CD4-positive, alpha-beta T cell treated with Interleukin-17A for 4 hours (primary cell): ENCODE measurements at places on chromosomes 3 and 15.

DNA sequence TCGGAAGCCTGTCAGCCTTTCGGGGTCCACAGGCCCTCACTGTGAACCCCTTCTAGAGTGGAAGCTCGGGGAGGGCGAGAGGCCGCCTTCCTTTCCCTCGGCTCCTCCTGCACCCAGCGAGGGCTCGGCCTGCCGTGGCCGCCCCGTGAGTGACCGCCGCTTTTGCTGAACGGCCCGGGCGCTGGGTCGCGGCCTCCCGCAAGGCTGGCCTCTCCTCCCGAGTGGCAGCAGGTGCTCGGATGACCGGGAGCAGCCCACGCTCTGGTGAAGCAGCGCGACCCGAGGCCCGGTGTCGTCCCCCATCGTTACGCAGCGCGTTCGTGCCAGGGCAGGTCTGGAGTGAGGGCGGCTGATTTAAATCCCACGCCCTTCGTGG, 53.8 kb downstream of the LRRK1 start:
- no peak for DNase-seq

- DNase-seq = no peak
Measured at GRCh38 chr3:60932170-60932569, 319.1 kb downstream of the FHIT start.

- peak; percentile 58 for DNase-seq
Measured at GRCh38 chr3:129045675-129046036, 14.9 kb upstream of the GP9 start.

GRCh38 chr3:183438735-183439134, 10.3 kb upstream of the MCF2L2 start:
- DNase-seq = peak; percentile 6

GRCh38 chr3:197352382-197352781, 54.0 kb upstream of the DLG1 start:
- no peak for DNase-seq

DNA sequence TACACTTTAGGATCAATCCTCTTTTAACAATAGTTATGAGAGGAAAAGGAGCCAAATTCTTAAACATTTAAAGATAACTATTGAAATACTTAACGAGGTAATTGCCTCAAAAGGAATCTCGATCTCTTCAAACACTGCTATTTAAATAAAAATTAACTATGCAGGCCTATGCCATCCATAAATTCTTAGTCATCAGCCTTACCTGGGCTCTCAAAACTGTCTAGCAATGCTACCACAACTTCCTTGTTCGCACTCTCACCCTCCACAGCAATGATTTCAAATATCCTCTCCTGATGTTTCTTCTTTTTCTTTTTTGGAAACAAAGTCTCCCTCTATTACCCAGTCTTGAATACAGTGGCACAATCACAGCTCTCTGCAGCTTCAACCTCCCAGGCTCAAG, 12.3 kb downstream of the ETFA start:
- no peak for DNase-seq

DNA sequence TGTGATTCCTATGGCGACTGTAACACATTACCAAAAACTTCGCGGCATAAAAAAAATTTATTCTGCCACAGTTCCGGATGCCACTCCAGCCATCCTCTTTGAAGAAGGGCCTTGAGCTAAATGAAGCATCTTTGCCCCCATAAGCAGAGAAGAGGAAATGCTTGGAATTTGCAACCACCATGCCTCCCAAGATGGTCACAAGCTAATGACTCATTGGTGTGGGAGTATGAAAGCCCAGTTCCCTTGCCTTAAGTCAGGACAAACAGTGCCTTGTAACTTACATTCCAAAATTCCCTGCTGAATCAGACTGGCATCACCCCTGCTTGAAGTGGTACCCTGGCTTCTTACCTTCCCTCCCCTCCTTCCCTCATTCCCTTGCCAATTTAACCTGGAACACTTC, 1077.4 kb downstream of the EPHA3 start:
- DNase-seq = no peak

DNA sequence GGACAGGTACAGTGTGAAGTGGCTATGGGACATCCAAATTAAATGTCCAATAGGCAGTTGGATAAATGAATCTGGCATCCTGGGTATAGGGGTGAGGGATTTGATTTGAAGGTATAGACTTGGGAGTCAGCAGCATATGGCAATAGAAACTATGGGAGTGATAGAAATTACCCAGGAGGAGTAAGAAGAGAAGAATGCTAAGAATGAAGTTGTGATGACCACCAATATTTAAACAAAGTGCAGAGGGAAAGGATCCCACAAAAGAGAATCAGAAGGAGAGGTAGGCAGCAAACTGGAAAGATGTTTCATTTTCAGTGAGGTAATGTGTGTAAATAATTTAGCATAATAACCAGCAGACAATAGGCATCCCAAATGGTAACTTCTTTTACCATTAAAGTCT, 13.8 kb upstream of the MSL2 start:
- no peak for DNase-seq

DNA sequence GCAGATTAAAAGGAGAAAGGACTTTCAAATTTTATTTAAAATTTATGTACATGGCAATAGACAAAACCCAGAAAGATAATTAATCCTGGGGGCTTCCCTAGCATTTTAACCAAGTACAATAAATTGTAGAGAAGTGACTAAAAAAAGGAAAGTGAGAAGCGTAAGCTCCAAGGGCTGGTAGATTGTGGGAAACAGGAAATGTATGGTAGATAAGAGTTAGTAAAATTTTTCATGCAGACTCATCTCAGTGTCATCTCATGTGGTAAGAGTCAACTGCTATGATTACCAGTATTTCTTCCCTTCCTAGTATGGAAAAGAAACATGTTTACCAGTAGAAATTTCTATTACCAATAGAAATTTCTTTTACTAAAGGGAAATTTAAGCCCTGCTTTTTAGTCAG, 464.3 kb upstream of the AGTR1 start:
- no peak for DNase-seq

- DNase-seq = no peak
Measured at GRCh38 chr3:193418576-193419373, 40.2 kb upstream of the ATP13A5 start.

- no peak for DNase-seq
Measured at GRCh38 chr3:128707928-128708494, 18.0 kb upstream of the RAB7A start.

DNA sequence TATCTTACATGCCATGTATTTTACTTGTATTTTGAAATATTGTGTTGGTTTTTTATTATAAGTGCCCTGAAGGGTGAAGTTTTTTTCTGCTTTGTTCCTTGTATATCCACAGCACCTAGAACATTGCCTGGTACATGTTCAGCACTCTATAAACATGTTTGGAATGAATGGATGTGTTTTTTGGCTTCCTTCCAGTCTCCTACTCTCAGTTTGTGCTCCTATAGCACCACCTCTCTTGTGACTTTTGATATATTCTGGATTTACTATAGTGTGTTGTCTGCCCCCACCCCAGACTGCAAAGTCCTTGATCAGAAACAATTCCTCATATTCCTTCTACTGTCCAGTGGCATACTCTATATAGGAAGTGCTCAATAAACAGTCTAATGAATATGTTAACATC, 60.6 kb downstream of the PLCL2 start:
- DNase-seq = no peak

DNA sequence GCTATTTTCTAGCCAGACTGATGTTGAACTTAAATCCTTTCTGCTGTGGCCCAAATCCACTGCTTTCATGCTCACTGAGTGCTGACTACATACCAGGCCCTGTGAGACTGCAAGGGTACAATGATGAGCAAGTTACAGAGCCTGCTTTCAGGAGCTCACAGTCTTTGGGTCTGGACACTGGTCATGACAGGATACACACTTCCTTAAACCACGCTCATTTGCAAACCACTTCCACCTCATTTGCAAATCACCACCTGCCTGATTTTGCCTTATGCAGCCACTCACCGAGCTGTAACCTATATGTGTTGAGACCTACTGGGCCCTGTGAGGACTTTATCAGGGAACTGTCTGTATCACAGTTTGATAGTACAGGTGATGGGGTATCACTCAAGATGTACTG, 50.2 kb upstream of the LRRC58 start:
- no peak for DNase-seq

DNA sequence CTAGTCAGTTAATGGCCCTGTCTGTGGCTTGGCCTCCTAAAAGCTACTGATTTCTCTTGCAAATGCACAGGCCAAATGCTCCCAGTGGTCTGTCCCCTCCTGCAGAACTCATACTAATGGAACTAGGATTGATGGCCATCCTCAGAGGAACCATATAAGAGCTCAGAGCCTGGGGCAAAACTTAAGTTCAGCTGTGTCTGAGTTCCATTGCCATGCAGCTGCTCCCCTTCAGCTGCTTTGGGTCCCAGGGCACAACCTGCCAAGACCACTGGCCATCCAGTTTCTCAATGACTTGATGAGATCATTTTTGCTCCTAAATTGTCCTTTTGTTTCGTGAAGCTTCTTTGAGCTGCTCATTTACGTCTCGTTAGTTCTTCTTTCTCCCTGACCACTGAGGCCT, 529.5 kb upstream of the TBL1XR1 start:
- no peak for DNase-seq

- no peak for DNase-seq
Measured at GRCh38 chr3:194952841-194953241, 267.2 kb downstream of the FAM43A start.

DNA sequence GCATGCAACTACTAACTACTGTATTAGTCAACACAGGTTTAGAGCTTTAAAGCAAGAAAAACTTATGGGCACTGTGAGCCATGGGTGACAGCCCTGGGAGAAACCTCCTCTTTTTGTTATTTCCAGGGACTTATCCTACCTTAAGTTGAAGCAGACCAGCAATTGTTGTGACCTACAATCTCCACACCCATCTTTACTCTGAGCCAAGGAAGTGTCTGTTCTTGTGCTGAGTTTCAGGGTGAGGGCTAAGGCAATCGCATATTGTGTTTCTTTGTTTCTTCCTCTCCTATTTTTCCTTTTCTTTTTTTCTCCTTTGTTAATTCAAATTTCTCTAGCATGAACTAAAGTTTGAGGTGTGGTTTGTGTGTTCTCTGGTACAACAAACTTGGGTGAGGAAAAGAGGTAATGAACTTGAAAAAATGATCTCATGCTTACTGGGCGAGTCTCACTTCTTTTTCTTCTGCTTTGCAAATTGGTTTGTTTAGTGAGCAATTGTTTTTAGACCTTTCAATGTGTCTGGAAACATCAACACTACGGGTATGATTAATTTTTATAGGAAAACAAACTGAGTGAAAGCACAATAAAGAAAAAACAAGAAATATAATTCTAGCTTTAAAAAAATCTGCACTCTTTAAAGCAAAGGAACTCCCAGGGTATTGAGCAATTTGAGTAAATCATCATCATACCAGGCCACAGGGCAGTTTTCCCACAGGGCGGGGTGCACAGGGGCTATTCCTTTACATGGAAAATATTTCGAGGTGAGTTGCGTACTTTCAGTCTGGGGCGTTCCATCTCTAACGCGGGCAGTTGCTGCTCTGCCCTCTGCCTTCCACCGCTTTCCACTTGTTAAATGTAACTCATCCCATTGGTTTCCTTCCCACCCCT, 2.7 kb downstream of the UPK1B start:
- DNase-seq = no peak

GRCh38 chr3:7249493-7250076, 388.7 kb downstream of the GRM7 start:
- DNase-seq = no peak

GRCh38 chr15:80157215-80157614, 4.4 kb downstream of the FAH start:
- DNase-seq = no peak

GRCh38 chr3:32886296-32886695, 65.1 kb upstream of the CCR4 start:
- no peak for DNase-seq

GRCh38 chr3:148005456-148005855, 596.3 kb downstream of the ZIC1 start:
- no peak for DNase-seq

DNA sequence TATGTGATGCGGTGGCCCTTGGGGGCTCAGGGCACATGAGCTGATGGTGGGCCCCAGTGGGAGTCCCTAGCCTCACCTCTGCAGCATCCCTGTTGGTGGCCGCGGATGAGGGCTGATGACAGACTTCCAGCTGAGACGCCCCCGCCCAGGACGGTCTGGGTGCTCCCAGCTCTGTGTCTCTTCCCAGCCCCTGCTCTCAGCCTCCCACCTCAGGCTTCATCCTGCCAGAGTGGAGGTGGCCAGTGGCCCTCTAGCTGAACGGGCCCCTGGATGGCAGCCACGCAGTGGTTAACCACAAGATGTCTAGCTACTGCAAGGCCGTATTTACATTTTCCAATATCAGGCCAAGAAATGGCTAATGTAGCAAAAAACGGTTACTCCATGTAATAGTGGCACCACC, 205.3 kb upstream of the LINGO1 start:
- no peak for DNase-seq

GRCh38 chr3:172148702-172149565, 109.6 kb downstream of the FNDC3B start:
- DNase-seq = no peak

GRCh38 chr15:95872366-95872771, 458.1 kb upstream of the NR2F2 start:
- no peak for DNase-seq
